ENCODE measurements at places on chromosomes 2 and 18.

GRCh38 chr2:33134086-33134771 is 187.5 kb downstream of the LTBP1 start:
- DNase-seq, result peak; percentile 72

DNA sequence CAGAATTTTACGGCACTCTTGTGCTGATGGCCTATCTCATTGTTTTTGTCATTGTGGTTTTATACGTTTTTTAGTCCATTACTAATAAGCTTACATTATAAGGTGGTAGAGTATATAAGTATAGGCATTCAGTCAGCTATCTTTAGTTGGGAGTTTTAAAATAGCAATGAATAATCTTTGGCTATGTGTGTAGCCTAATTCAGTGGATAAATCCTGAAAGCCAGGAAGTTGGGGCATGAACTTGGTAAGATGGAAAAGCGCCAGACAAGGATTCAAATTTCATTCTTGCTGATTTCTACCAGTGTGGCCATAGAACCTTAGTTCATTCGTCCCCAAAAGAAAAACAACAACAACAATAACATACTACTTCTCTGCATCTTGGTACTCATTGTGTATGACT is 31.2 kb downstream of the EPC2 start:
- DNase-seq, result no peak

GRCh38 chr2:18253686-18254197 is 306.7 kb downstream of the RDH14 start:
- no peak for DNase-seq

DNA sequence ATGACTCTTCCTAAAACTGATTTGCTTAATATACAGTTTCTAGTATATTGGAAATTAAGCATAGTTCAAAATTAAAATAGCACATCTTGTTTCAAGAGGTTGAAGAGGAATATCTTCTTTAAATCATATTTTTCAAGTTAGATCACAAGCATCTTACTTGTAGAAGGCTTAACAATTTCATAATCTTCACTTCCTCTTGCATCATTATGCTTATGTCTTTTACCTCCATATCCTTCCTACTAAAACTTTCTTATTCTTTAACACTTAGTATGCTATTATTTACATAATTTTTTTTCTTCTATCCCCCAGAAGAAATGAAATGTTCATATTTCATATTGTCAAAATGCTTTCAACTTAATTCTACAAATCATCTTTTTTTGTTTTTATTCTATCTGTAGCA is 1354.9 kb upstream of the TMEFF2 start:
- no peak for DNase-seq

DNA sequence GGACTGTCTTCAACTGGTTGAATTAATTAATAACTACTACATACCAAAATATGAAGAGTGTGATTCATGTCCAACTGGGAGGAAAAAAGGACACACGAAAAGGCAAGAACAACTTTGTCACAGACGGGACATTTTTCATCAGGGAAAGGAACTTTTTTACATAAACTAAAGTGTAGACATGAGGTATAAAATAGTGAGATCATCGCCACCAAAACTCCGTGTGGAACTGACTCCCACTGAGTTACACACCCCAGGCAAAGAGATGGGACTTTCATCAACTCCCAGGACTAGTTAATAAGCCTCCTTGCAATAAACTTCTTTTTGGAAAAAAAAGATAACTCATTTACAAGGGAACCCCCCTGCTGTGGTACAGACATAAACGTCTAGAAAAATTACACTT is 12.9 kb upstream of the NMI start:
- no peak for DNase-seq

DNA sequence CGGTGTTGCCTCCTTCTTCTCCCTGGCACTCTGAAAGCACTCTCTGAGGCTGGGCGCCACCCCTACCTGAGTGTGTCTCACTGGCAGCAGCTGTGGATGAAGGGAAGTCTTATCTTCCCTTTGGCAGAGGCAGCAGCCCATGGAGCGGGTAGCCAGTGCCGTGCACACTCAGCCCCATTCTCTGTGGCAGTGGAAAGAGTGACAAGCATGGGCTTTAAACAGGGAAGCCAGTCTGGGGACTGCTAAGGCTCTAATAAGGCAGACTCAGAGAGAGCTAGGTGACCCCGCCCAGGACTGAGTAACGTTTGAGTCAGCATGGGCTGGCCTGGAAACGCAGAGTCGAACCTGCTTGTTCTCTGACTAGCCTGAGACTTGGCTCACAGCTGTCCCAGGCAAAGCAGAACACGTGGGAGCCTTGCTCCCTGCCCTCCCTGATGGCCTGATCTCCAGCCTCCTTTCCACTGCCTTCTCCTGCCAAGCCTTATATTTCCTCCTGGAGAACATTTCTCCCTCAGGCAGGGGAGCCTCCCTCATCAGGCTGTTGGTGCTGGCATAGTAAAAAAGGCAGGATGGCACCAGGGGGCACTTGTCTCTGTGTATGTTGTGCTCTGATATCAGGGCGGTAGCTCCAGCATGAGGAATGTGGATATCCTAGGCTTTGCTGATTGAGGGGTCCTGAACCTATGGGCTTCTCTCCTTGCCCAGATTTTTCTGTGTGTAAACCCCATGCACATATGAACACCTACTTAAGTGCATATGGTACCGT is 93.9 kb upstream of the LGALSL start:
- no peak for DNase-seq

- DNase-seq, result no peak
Measured at GRCh38 chr18:57668021-57668420, 46.4 kb upstream of the NARS1 start.

DNA sequence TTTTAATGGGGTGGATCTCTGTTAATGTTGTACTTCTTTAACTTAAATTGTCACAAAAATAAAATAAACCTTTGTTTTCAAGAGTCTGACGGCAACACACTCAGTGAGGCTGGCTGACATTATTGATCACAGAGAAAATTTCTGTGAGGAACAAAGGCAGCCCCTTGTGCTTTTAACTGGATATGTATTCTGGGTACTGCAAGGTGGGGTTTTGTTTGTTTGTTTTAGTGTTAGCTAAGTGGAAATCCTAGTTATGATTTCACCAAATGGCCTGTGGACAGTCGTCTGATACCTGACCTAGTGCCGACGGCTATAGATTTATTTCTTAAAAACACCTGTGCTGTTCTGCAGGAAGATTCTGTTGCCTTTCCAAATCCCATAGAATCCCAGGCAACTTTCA is 1329.5 kb upstream of the ZEB2 start:
- no peak for DNase-seq

GRCh38 chr18:30852541-30852940 is 190.0 kb downstream of the DSC3 start:
- DNase-seq, result peak; percentile 7

DNA sequence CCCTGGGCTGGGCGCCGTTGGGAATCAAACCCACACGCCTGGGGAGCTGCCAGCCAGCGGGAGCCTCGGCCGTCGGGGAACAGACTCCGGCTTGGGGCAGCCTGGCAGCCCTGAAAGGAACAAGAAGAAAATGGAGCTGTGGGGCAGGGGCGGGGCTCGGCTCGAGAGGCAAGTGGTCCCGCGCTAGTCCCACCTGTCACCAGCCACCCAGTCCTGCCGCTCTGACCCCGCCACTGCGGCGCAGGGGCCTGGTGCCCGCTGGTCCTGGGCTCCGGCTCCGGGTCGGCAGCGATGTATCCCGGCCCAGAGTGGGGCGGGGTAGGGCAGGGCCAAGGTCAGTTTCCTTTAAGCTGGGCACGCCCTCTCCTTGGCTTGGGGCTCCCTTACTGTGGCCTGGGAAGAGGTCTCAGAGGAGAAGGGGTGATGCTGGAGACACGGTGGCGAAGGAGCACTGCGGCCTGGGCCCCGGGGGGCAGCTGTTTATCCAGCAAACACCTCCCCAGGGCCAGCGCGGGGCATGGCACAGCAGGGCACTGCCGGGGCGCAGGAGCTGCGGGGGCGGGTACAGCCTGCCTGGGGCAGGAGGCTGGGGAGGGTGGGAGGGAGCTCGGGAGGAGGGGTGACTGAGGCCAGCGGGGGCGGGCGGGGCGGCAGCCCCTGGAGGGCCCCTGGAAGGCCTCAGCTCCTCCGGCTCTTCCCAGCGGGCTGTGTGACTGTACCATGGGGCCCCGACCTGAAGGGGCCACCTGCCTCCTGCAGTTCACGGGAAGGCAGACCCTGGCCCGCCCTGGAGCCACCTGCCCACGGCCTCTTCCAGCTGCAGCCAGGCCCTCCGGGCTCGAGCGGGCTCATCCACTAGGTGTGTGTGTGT is 15.6 kb downstream of the ODC1 start:
- no peak for DNase-seq

DNA sequence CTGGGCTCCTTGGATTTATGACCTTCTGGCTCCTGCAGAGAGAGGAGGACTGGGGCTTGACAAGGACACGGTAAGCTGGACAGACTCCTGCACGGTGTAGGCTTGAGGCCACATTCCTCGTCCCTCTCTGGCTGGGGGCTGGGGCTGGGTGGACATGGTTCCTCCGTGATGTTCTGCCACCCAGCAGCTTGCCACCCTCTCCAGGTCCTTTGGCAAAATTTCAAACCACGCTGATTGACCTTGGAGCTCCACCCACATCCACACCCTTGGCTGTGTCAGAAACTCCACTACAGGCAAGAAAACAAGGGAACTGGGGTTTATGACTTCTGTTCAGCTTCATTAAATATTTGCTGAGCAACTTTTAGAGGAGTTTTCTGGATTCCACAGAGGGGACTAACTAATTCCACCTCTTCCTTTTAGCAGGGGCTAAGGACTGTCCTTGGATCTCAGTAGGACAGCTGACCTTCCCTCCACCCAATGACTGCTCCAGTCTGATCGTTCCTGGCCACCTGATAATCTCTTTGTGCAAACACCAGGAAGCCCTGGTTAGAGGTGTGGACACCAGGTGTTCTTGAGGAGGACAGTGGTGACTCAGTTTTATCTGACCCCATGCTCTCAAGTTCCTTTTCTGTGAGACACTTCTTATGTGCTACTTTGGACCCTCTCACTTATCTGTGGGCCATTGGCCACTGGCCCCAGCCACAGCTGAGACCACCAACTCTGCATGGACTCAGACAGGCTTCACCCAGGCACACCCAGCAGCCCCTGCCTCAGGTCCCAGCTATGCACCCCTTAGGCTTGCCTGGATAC is 29.3 kb downstream of the GPR55 start:
- no peak for DNase-seq

DNA sequence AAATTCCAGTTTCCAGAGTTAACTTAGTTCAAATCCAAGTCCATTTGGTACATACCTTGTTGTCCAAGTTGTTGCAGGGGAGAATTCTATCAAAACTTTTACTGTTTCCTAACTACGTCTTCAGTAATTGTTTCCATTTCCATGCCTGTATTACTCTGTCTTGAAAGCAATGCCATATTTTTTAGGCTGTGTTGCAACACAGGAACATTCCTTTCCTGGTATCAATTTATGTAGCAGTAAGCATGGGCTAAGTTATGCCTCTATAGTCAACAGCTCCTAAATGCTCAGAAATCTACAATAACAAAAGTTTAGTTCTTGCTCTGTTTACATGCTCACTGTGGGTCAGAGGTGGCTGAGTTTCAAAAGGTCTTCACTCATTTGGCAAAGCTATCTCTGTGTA is 1943.8 kb upstream of the PIK3C3 start:
- DNase-seq, result no peak

DNA sequence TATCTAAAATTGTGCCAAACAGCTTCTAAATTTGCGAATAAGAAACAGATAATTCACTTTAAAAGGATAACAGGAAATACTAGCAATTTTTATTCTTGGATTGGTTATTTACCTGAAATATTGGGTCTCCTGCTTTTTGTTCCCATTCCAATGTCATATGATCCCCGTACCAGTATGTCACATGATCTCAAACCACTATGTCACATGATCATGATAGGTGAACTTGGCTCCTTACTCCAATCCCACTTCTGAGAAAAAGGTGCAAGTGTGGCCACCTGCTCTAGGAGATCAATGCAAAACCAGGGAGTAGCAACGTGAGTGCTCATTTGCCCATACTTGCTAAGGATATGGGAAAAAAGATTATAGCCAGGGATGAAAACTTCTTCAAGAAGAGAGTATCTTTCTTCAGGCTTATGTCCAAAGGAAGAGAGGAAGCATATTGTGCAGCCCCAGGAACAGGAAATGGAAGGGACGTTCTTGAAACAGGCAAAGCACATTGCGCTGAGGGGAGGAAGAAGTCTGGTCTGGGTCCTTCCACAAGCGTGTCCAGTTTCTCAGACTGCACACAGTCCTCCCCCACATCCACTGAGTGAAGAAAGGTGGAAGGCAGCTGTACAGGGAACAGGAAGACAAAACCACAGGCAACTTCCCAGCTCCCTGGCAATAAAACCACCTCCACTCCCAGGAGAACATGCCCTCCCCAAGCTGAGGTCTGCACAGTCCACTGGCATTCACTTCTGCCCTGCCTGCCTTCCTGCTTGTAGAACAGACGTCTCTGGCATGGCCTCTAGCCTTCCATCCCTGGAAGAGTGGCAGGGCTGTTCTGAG is at the start of gene LYG2:
LYG2 (minus strand) TSS at position 176 of the 828 bp plus-strand sequence. CDS start 1,406 bp downstream, outside the sequence.
- DNase-seq, result no peak

DNA sequence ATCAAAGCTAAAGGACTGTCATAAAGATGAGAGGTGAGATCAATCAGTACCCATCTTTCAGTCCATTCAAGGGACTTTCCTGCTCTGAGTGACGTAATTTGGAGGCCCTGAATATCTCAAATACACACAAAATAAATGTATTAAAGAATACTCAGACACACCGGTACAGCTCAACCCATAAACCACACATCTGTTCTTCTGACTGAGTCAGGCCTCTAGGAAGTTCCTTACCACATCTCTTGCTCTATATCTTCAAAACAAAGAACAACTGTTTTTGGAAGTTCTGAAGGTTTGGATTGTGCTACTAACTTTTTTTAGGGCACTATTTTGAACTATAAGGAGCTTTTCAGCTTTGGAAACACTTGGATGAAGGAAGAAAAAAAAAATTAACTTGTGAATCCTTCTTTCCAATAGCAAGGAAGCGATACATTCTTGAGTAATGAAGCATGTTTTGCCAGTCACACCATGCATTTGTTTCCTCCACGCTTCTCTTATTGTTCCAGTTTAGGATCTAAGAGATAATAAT is 866.5 kb upstream of the VRK2 start:
- no peak for DNase-seq

DNA sequence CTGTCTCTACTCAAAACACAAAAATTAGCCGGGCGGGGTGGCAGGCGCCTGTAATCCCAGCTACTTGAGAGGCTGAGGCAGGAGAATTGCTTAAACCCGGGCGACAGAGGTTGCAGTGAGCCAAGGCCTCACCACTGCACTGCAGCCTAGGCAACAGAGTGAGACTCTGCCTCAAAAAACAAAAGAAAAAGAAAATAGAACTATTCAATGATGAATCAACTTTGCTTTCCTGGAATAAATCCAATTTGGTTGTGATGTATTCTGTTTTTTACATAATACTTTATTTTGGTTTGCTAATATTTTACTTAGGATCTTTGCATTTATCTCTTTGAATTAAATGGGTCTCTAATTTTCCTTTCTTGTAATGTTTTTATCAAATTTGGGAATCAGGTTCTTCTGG is 86.3 kb upstream of the MBOAT2 start:
- no peak for DNase-seq

DNA sequence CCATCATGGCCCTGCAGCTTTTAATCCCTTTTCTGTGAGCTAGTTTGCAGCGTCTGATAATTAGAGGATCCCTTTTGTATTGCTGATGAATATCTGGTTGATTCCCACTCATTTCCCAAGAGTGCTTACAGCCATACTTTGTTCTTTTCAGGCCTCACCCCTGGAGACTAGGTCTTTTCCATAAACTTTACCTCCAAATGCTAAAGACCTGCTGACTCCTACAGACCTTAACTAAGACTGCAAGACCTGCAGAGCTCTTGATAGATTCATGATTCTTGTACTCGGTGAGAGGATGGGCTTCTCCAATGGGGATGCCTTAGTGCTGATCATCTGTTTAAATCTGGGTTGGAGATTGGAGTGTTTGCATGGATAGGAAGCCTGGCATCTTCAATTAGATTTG is 33.1 kb upstream of the DYNAP start:
- DNase-seq, result no peak

GRCh38 chr2:106956879-106957278 is 70.9 kb upstream of the ST6GAL2 start:
- no peak for DNase-seq

Measured in Ammon's horn (tissue), 1 donor.